ENCODE measurements at places on chromosomes 5 and 9.
A peak's percentile ranks its signal among the peaks of the same experiment; 100 is the strongest.

DNA sequence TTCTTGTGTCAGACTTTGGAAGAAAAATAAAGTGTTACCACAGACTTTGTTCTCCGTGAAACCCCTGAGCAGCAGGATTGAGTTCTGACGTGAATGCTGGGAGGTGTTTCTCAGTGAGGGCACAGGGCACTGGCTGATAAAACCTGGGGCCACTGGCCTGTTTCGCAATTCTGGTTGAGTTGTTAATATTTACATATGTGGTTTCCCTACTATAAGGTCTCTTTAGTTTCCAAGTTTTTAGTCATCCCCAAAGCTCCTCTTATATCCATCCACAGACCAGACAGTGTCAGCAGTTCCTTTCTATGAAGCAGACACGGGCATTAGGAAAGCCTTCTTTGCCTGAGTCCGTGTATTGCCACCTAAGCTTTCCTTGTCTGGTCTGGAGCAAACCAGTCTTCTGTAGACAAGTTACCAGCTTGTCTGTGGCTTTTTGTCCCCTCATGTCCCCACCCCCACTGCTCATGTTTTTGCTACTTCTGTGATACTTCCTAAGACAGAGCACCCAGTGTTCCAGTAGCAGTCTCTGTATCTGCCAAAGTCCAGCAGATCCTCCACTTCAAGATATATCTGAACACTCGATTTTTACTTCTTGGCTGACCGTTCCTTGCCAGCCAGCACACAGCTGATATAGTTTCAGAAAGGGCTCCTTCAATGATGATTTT lies 42.0 kb downstream of the ACO1 start:
- no peak for DNase-seq

GRCh38 chr9:35910613-35911359 lies 1.5 kb downstream of the SPAAR start:
- no peak for DNase-seq

- DNase-seq: no peak
Measured at GRCh38 chr5:126099077-126099476, 324.1 kb upstream of the GRAMD2B start.

- DNase-seq: no peak
Measured at GRCh38 chr9:135885100-135885853, 22.1 kb downstream of the CAMSAP1 start.

DNA sequence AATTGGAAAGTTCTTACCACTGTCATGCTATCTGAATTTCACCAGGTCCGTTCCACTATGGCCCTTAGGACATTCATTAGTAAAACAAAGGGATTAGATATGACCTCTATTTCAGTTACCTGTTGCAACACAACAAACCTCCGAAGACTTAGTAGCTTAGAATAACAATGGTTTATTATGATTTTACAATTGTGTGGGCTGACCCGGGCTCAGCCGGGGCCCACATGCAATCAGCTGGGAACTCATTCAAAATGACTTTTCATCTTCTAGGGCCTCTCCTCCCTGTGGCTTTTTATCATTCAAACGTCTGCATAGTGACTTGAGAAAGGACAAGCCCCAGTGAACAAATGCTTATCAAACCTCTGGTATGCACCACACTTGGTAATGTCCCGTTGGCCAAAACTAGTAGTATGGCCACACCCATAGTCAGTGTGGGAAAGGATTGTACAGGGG lies 2.3 kb upstream of the FBXW11 start:
- DNase-seq: no peak

DNA sequence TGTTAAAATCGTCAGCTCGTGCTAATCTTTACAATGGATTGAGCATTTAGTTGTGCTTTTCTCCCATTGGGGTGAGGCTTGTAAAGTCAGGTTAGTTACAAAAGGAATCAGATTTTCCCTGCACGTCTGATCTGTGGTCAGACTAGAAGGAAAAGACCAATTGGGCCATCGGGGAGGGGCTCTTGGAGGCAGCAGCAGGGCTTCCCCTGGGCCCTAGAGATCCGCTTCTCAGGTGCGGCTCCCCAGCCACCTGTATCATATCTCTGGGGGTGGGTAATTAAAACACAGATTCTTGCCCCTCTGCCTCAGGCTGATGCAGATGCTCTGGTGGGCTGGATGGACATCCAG lies 200.3 kb downstream of the HSPA4 start:
- DNase-seq: no peak

- DNase-seq: no peak
Measured at GRCh38 chr5:116953251-116953930, 378.8 kb upstream of the SEMA6A start.

DNA sequence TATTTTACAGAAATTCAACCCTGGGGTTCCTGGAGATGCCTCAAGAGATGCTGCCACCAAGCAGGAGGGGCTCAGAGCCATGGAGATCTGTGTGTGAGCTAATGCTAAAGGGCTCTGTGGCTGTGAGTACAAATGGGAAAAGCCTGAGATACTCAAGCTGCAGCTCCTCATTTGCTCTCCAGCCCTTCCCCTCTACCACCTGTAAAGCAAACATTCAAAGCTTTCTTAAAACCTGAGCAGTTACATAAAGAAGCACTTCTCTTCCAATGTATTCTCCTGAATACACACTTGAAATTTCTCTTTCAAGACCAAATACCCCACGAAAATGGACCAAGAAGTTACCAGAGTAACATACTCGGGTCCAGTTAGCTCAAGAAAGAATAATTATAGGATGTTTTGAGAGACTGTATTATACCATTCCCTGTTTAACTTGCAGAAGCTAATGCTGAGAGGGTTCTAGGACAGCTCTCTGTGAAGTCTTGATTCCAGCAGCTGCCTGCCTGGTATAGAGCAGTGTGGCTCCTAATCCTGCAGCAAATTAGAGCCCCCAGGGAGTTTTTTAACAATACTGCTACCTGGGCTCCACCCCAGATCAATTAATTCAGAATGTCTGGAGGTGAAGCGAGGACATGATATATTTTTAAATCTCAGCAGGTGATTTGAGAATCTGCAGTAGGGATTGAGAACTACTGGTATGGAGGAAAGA lies 21.1 kb downstream of the RGS7BP start:
- DNase-seq: no peak

- DNase-seq: peak; percentile 78
Measured at GRCh38 chr5:36502608-36503007, 103.8 kb upstream of the SLC1A3 start.

- no peak for DNase-seq
Measured at GRCh38 chr9:123112015-123112975, 78.8 kb downstream of the GPR21 start.

DNA sequence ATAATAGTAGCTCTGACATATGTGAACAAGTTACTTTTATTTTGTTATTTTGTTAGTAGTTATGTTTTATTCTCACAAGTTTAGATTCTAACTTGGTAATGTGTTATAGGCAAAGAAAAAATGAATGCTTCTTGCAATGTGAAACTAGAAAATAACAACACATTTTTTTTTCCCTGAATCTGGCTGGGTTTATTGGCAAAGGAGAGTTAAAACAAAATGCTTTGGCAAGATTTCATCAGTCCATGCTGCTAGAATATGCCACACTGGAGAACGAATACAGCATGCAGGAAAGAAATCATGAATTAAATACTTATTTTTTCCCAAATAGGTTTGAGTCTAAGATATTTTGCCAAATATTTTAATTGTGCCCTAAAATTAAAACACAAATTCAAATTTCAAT lies 1048.1 kb upstream of the ACO1 start:
- no peak for DNase-seq

- no peak for DNase-seq
Measured at GRCh38 chr9:130498298-130498917, 53.6 kb downstream of the ASS1 start.

DNA sequence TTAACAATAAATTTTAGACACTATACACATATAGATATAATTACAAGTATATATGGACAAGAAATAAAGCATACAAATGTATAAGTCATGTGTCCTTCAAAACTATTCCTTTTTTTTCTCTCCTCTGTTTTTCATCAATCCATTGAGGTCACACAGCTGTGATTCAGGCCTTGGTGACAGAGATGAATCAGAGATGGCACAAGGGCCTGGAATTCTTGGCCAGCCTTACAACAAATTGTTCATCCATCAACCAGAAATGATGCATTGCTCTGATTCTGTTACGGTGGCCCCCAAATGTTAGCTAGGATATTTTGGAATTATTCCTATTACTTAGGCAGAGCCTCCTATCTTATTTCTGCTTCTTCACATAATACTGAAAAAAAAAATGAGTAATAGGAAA lies 108.7 kb upstream of the MPDZ start:
- DNase-seq: no peak

- DNase-seq: peak; percentile 70
Measured at GRCh38 chr5:96336351-96336985, 96.6 kb downstream of the PCSK1 start.

- no peak for DNase-seq
Measured at GRCh38 chr5:102089883-102090282, 206.2 kb downstream of the SLCO4C1 start.

DNA sequence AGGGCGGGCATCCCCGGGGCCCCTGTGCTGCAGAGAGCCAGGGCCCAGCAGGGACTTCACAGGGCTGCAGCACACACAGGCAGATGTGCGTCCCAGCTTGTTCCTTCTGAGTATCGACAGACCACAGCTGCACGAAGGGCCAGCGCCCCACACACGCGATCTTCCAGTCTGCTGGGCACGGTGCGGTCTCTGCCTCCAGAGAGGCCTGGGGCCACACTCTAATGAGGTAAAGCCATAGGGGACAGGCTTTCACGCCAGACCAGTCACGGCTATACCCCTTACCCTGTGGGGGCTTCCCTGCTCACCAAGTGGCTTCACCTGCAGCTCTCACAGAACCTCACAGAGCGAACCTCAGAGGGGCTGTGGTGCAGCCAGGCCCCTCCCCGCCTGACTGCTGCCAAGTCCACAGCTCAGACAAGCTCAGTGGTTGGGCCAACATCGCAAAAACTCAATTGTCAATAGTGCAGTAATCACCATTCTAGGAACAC lies 82.2 kb downstream of the SHB start:
- no peak for DNase-seq

GRCh38 chr5:144844086-144844485 lies 673.4 kb downstream of the KCTD16 start:
- DNase-seq: no peak

- DNase-seq: no peak
Measured at GRCh38 chr5:76303921-76304320, 99.2 kb upstream of the IQGAP2 start.

DNA sequence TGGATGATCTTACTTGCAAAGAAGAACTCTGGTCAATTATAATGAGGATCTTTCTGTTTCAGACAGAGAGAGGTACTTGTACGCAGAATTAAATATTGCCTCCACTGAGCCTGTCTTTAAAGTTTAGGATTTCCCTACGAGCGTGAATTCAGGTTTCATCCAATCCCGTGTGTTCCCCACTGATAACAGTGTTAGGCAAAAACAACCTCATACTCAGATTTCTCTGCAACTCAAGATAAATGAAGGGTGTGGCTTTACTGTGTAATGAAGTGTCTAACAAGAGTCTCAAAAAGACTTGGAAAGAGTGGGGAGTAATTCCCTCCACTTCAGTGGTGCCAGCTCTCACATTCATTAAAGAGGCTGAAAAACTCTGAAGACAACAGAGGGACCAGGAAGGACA lies 53.2 kb upstream of the ACO1 start:
- no peak for DNase-seq

Measured in retinal pigment epithelial cell (primary cell).